ENCODE measurements at places on chromosomes 1 and 21. TPM values are rescaled to one million over a fixed set of nuclear protein-coding genes. Genes with fewer than 3 reads are reported as not detected.

PDZK1 gene
- total RNA-seq: not detected

KCNJ9 gene
- not detected for total RNA-seq

C1orf35 gene
- 16.8 TPM for total RNA-seq

SPRR1B gene
- not detected for total RNA-seq

ECM1 gene
- 2.1 TPM for total RNA-seq

RGS13 gene
- total RNA-seq: not detected

CNR2 gene
- not detected for total RNA-seq

GPR161 gene
- 10.5 TPM for total RNA-seq

CYP4B1 gene
- not detected for total RNA-seq

MAB21L3 gene
- not detected for total RNA-seq

PYCR2 gene
- 41.6 TPM for total RNA-seq

APCS gene
- not detected for total RNA-seq

C1orf87 gene
- total RNA-seq: not detected

SYPL2 gene
- 0.05 TPM for total RNA-seq

TLR5 gene
- total RNA-seq: 0.10 TPM

NBPF20 gene
- total RNA-seq: 1.5 TPM

MROH9 gene
- not detected for total RNA-seq

NBPF10 gene
- 0.13 TPM for total RNA-seq

MYOG gene
- total RNA-seq: not detected

RBM11 gene
- total RNA-seq: not detected

S100A8 gene
- not detected for total RNA-seq

All from mammary microvascular endothelial cell (primary cell).